ENCODE measurements at places on chromosomes 6 and 20. TPM values are rescaled to one million over a fixed set of nuclear protein-coding genes. Genes with fewer than 3 reads are reported as not detected.

DNA sequence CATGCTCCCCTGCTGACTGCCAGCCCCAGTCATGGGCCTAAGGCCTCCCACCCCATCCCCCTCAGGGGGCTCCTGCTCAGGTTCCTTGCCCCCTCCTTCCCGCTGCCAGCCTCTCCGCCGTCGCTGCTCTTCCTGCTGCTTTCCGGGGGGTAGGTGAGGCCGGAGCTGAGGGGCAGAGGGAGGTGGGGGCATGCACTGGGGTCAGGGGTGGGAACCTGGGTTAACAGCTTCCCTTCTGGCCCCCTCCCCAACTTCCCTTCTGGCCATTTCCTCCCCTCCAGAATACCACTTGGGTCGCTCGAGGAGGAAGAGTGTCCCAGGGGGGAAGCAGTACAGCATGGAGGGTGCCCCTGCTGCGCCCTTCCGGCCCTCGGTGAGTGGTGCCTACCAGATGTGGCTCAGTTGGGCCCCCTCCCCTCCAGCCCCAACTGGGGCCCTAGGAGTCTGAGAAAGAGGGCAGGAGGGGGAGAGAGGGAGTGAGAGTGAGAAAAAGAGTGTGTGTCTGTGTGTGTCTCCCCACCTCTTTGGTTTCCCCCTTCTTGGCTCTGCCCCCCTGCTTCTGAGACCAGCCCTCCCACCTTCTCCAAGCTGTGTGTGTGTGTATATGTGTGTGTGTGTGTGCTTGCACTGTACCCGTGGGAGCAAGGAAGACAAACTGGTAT is 12.1 kb downstream of the SYNGAP1 start:
- H3K36me3 ChIP-seq, result peaks cover 14% of the 10 kb centered on the region
- H3K4me1 ChIP-seq, result peaks cover 10% of the 10 kb centered on the region
- no peak overlapping the region for H3K4me3 ChIP-seq

GRCh38 chr6:147173140-147173539 is 31.1 kb upstream of the STXBP5 start:
- no peak for DNase-seq
- H3K27ac ChIP-seq, result no peak overlapping the region
- no peak overlapping the region for H3K4me3 ChIP-seq

- no peak for DNase-seq
- H3K4me3 ChIP-seq, result no peak overlapping the region
- no peaks in the 10 kb centered on the region for H3K27me3 ChIP-seq
- no peak overlapping the region for H3K27ac ChIP-seq
- no peaks in the 10 kb centered on the region for H3K4me1 ChIP-seq
These were observed 46.9 kb downstream of the TMEM200A start for GRCh38 chr6:130412556-130413290.

DNA sequence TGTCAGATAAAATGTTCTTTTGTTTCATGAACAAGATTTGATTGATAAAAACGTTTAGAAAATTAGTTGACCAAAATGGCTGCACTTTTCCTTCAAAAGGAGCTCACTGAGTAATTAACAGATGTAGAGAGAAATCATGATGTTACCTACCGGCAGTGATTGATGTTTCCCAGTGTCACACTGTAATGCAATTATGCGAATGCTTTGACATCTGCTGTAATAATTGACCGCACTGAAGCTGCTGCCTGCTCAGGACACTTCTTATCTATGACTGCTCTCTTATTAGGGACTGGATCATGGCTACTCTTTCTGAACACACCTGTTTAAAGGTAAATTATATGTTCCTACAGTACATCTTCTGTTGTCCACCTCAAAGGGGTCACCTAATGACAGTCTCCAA is 94.6 kb downstream of the GPR63 start:
- no peak for DNase-seq
- no peak overlapping the region for H3K27ac ChIP-seq
- no peaks in the 10 kb centered on the region for H3K4me1 ChIP-seq
- no peak overlapping the region for H3K4me3 ChIP-seq
- no peaks in the 10 kb centered on the region for H3K36me3 ChIP-seq
- H3K27me3 ChIP-seq, result 0 out of 2 replicates have a peak, but pooled peaks cover 3% of the 10 kb centered on the region

DNA sequence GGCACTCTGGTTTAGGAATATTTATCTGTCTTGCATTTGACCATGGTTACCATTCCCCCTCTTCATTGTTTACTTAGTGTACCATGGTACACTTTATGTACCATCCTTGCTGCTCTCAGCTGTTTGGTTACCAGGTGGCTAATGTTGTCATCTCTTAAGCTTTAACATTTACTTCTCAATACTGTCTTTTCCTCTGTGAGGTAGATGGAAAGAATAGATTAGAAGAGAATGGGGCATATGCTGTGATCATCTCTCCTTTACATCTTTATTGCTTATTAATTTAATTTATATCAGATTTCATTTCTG is 109.2 kb downstream of the NCOA3 start:
- H3K27me3 ChIP-seq, result no peaks in the 10 kb centered on the region
- peak overlapping the region; percentile 29 for H3K27ac ChIP-seq
- H3K4me1 ChIP-seq, result peaks cover 17% of the 10 kb centered on the region
- DNase-seq, result no peak
- H3K4me3 ChIP-seq, result no peak overlapping the region

GRCh38 chr6:166419717-166420116 is 37.0 kb upstream of the MPC1 start:
- no peaks in the 10 kb centered on the region for H3K36me3 ChIP-seq
- no peak overlapping the region for H3K4me3 ChIP-seq
- no peaks in the 10 kb centered on the region for H3K27me3 ChIP-seq
- H3K4me1 ChIP-seq, result no peaks in the 10 kb centered on the region
- DNase-seq, result no peak
- no peak overlapping the region for H3K27ac ChIP-seq

- H3K4me1 ChIP-seq, result no peaks in the 10 kb centered on the region
- no peaks in the 10 kb centered on the region for H3K36me3 ChIP-seq
- H3K4me3 ChIP-seq, result no peak overlapping the region
- no peak overlapping the region for H3K27ac ChIP-seq
- DNase-seq, result no peak
These were observed 215.1 kb upstream of the CDYL start for GRCh38 chr6:4561078-4561435.

DNA sequence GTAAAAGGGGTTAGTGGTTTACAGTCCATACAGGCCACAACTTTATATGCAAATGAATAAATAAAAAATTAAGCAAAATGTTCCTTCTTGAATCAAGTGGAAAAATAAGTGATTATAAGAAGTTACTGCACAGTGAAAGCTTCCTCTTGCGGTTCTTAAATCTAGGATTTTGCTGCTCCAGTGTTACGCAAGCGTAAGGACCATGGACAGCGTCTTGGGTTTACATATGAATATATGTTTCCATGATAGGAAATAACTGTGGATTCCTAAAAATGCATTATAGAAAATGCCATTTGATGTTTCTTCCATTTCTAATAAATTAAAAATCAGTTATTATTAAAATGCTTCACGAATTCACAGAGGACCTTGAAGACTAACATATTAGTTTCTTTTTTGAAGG is 176.6 kb upstream of the POU3F2 start:
- no peak overlapping the region for H3K4me3 ChIP-seq
- H3K4me1 ChIP-seq, result peaks cover 8% of the 10 kb centered on the region
- DNase-seq, result no peak
- no peak overlapping the region for H3K27ac ChIP-seq
- H3K36me3 ChIP-seq, result no peaks in the 10 kb centered on the region
- H3K27me3 ChIP-seq, result 0 out of 2 replicates have a peak, but pooled peaks cover 2% of the 10 kb centered on the region

- DNase-seq, result no peak
- no peaks in the 10 kb centered on the region for H3K27me3 ChIP-seq
- no peaks in the 10 kb centered on the region for H3K36me3 ChIP-seq
- no peaks in the 10 kb centered on the region for H3K4me1 ChIP-seq
These were observed 219.2 kb downstream of the TRDN start for GRCh38 chr6:123417535-123417934.

- H3K4me1 ChIP-seq, result peaks cover 18% of the 10 kb centered on the region
- no peak for DNase-seq
- H3K27me3 ChIP-seq, result peaks cover 100% of the 10 kb centered on the region
These were observed 4.5 kb downstream of the PRDM13 start for GRCh38 chr6:99611148-99611547.

GRCh38 chr6:141467881-141468280 is 664.8 kb upstream of the GJE1 start:
- no peak overlapping the region for H3K4me3 ChIP-seq
- H3K27me3 ChIP-seq, result no peaks in the 10 kb centered on the region
- no peak overlapping the region for H3K27ac ChIP-seq
- H3K4me1 ChIP-seq, result peaks cover 11% of the 10 kb centered on the region
- no peaks in the 10 kb centered on the region for H3K36me3 ChIP-seq

DNA sequence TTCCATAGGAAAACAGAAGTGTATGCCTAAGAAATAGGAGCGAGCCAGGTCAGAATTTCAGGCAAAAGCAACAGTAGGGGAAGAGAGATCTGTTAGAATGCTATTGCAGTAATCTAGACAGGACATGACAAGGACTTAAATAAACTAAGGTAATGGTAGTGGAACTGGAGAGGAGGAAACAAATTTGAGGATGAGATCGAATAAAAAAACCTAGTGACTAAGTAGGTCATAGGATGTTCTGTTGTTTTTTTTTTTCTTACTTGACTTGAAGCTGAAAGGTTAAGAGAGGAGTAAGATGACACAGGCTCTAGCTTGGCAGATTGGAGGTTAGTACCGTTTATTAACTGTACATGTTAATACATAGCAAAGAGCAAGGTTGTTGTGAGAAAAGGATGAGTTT is 28.6 kb downstream of the ORC3 start:
- H3K4me3 ChIP-seq, result no peak overlapping the region
- H3K4me1 ChIP-seq, result no peaks in the 10 kb centered on the region
- H3K27ac ChIP-seq, result no peak overlapping the region
- peaks cover 33% of the 10 kb centered on the region for H3K36me3 ChIP-seq
- no peak for DNase-seq
- H3K27me3 ChIP-seq, result no peaks in the 10 kb centered on the region

GRCh38 chr20:4811661-4812181 is 90.0 kb downstream of the PRND start:
- H3K27ac ChIP-seq, result no peak overlapping the region
- no peak overlapping the region for H3K4me3 ChIP-seq
- peaks cover 9% of the 10 kb centered on the region for H3K27me3 ChIP-seq

- no peak for DNase-seq
- H3K4me3 ChIP-seq, result no peak overlapping the region
- no peak overlapping the region for H3K27ac ChIP-seq
- no peaks in the 10 kb centered on the region for H3K4me1 ChIP-seq
- no peaks in the 10 kb centered on the region for H3K27me3 ChIP-seq
- peaks cover 65% of the 10 kb centered on the region for H3K36me3 ChIP-seq
These were observed 29.7 kb upstream of the TMEM217 start for GRCh38 chr6:37287519-37288157.

DNA sequence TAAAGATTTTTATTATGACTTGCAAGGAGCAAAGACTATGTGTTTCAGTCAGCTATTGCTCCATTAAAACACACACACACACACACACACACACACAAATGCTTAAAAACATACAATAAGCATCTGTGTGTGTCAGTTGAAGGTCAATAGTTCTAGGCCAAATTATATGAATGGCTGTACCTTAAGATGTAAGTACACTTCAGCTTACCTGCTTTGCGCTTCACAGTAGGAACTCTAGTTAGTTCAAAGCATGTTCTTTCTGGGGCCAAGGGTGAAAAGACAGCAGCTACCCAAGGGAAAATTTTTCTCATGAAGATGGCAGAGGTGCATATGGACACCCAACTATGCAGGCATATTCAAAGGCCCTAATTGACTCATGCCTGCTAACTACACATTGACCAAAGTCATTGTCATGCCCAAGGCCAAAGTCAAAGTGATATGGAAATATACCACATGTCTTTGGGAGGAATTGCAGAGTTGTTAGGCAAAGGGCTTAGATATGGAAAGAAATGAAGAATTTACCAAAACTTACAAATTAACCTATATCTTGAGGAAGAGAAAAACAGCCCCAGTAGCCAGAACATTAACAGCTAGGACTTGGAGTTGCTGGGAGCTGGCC is 61.9 kb upstream of the BTN3A2 start:
- H3K36me3 ChIP-seq, result no peaks in the 10 kb centered on the region
- H3K4me3 ChIP-seq, result no peak overlapping the region
- H3K27ac ChIP-seq, result no peak overlapping the region
- no peak for DNase-seq

DNA sequence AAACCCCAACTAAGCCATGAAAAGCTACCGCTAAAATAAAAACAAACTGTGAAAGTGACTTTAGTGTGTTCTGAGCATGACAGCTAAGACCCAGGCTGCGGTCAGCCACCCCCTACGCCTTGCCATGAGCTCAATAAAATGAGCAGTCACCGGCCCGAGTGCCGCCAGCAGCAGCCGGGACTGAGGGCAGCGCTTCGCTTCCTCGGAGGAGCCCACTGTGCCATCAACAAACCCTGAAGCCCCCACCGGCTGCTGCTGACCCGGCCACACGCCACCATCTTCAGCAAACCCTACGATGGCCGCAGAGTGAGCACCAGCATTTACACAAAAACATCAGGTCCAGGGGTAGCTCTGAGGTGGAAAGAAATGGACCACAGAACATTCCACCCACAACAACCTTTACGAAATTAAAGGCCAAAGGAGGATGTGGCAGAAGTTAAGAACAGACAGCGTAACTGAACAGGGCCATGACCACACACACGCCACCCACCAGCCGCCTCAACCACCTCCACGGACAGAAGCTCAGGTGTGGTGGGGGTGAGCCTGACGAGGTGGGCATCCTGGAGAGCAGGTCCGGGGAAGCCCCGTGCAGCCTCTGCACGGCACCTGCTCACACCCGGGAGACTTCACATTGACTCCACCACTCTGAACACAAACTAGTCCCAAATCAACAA is 67.0 kb downstream of the THBS2 start:
- H3K4me1 ChIP-seq, result peaks cover 23% of the 10 kb centered on the region
- no peak overlapping the region for H3K4me3 ChIP-seq
- H3K27ac ChIP-seq, result no peak overlapping the region
- no peak for DNase-seq

- H3K4me1 ChIP-seq, result peaks cover under 1% of the 10 kb centered on the region
- H3K27me3 ChIP-seq, result peaks cover 10% of the 10 kb centered on the region
- no peak for DNase-seq
- no peak overlapping the region for H3K27ac ChIP-seq
- H3K36me3 ChIP-seq, result no peaks in the 10 kb centered on the region
- H3K4me3 ChIP-seq, result no peak overlapping the region
These were observed 95.5 kb downstream of the PRND start for GRCh38 chr20:4817230-4817671.

MBOAT1 gene
- total RNA-seq, result 56.6 TPM

TMEM170B gene
- total RNA-seq, result under 0.01 TPM

LAMA2 gene
- 3.3 TPM for total RNA-seq

RAD21L1 gene
- total RNA-seq, result 0.19 TPM

KHDC1 gene
- 2.2 TPM for total RNA-seq

LAMA4 gene
- total RNA-seq, result 1.8 TPM

NKAIN2 gene
- not detected for total RNA-seq

Measured in SJSA1 (cell line).